ENCODE measurements at places on chromosomes 12 and 14.
A peak's percentile ranks its signal among the peaks of the same experiment; 100 is the strongest.

DNA sequence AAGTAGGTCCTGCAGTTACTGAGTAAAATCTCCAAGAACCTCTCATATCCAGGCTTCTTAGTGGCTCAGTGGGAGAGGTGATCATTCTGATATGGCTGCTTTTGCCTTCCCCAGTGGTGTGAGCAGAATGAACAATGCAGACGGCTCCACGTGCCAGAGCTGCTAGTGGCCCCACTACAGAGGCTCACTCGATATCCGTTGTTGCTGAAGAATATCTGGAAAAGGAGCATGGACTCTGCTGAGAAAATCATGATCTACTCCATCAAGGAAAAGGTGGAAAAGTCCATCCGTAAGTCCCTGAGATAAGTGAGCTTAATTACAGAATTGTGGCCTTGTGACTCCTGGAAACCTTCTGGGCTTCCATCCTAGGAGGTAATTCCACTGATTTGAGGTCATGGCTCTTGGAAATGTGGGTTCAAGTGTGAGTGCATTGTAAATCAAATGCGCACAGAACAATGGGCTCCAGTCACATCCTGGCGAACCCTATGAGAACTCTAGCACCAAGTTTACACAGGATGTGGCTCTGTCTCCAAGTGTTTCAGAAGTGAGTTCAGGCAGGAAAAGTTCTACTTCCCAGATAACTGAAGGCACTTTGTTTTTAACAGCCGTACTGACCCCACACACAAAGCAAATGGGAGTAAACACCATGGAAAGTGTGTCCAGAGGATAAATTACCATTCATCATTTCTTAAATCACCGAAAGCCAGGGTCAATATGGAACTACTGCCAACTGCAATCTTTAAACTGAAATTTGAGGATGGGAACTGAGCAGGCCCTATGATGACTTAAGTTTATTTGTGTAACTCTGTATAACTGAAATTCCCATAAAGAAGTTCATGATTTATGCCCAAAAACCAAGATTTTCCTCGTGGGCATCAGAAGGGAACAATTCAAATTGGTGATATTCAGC, 51.4 kb downstream of the PLEKHG7 start:
- DNase-seq: no peak

GRCh38 chr12:32399370-32400113, at the start of gene FGD4:
Gene FGD4, plus strand, starts transcription at chr12:32399558.
- DNase-seq: peak; percentile 83

DNA sequence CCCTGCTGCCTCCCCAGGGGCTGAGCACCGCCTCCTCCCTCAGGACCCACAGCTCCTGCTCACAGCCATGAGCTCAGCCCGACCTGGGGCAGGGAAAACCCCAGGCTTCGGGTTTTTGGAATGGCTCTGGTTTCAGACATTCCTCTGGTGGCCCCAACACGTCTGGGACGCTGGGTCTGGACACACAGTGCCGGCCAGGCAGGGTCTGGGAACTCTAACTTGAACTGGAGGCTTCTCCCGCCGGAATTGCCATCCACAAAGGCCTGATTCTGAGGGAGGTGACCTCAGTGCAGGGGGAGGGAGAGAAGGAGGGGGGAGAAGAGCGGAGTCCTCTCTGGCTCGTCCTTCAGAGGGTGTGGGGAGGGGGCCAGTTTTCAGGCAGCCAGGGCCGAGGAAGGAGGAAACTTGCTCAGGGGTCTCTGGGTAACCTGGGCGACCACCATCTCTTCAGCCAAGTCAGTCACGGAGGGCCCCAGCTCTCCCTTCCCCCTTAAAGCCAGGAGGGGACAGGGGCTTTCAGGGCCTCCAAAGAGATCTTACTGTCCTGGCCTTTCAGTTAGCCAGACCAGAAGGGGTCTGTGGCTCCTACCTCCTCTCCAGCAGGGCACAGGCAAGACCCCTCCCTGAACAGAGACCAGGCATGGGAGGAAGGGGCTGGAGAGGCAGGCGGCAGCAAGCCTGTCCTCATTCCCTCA, 19.4 kb downstream of the NCKAP5L start:
- DNase-seq: no peak

- no peak for DNase-seq
Measured at GRCh38 chr12:109967383-109968031, 28.7 kb downstream of the GIT2 start.

- peak; percentile 41 for DNase-seq
Measured at GRCh38 chr12:128690641-128691040, 133.1 kb downstream of the SLC15A4 start.

DNA sequence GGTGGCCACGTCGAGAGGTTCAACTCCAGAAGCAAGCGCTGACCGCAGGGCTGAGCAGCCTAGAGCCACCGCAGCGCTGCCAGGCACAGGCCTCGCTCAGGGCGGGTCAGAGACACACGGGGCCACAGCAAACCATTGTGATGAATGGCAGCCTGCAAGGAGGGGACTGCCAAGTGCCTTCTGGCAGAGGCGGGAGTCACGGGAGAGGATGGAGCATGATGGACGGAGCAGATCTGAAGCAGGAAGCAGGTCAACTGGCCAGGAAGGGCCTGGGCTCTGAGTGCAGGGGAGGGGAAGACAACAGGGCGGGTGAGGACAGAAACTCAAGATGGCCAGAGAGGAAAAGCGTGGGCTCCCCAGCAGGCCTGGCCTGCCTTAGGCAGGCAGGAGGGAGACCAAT, 49.8 kb downstream of the CDC42BPB start:
- no peak for DNase-seq

- no peak for DNase-seq
Measured at GRCh38 chr12:16454481-16454880, 107.0 kb downstream of the MGST1 start.

GRCh38 chr12:109900752-109901580, 892 bp downstream of the TCHP start:
- DNase-seq: no peak

Data from NCI-H2029 (cell line).